ENCODE measurements at places on chromosomes 12 and 14.

GRCh38 chr12:6097411-6097810 lies 27.1 kb downstream of the VWF start:
- H3K36me3 ChIP-seq, result peaks cover 10% of the 10 kb centered on the region
- DNase-seq, result no peak
- H3K4me1 ChIP-seq, result peaks cover 4% of the 10 kb centered on the region

GRCh38 chr12:31041033-31041564 lies 32.6 kb upstream of the DDX11 start:
- no peaks in the 10 kb centered on the region for H3K4me1 ChIP-seq
- peaks cover 30% of the 10 kb centered on the region for H3K27me3 ChIP-seq
- no peak for DNase-seq
- H3K36me3 ChIP-seq, result no peaks in the 10 kb centered on the region
- no peak overlapping the region for H3K4me3 ChIP-seq

DNA sequence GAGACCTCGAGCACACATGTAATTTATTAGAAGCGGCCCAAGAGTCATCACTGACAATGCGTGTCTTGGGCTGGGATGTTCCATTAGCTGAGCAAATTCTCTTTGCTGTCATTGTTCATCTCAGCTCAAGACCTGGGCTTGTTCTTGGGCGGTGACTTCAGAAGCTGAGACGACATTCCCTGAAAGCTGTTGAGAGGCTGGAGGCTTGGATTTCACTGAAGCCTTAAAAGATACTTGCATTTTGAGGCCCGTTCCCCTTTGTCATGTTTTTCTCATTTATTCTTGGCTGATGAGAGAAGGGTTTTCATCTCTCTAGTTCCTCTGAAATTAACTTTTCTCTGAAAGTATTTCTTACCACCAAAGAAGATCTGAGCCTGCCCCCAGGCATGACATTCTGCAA lies 16.6 kb upstream of the SUSD6 start:
- H3K27me3 ChIP-seq, result peaks cover 13% of the 10 kb centered on the region
- no peak for DNase-seq
- H3K36me3 ChIP-seq, result no peaks in the 10 kb centered on the region

- H3K27ac ChIP-seq, result no peak overlapping the region
- peaks cover 10% of the 10 kb centered on the region for H3K4me1 ChIP-seq
- DNase-seq, result no peak
- no peak overlapping the region for H3K4me3 ChIP-seq
- no peaks in the 10 kb centered on the region for H3K36me3 ChIP-seq
- H3K27me3 ChIP-seq, result peaks cover 43% of the 10 kb centered on the region
Observed at GRCh38 chr14:34364201-34364600, 97.8 kb downstream of the SPTSSA start.

DNA sequence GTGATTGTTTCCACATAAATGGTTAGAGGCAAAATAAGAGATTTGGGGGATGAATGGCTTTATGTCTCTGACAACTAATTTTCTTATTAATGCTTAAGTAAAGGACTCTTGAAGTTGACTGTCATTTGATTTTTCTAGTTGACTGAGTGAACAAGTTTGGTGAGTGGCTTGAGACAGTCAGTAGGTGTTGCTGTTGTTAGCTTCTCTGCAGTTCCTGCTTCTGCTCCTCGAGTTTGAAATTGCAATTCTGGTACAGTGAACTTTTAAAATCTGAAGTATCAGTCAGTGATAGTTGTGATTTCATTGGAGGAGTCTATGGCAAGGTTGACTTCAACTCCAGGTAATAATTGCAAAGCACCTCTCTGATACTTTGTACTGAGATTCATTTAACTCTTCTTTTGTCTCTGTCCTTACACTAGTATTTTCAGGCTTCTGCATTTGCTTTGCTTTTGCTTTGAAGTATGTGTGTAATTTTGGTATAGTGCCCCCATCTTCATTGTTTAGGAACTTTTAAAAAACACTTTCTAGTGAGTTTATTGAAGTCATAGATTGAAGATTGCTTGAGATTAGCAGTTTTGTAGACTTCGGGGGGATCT lies 415.5 kb downstream of the PCNX1 start:
- H3K4me3 ChIP-seq, result peak overlapping the region; percentile 74
- DNase-seq, result no peak

All from T-helper 17 cell (primary cell).